ENCODE measurements at places on chromosomes 1 and 21.

- no peak for DNase-seq
Observed at GRCh38 chr1:114316204-114316603, 162.5 kb upstream of the SYT6 start.

DNA sequence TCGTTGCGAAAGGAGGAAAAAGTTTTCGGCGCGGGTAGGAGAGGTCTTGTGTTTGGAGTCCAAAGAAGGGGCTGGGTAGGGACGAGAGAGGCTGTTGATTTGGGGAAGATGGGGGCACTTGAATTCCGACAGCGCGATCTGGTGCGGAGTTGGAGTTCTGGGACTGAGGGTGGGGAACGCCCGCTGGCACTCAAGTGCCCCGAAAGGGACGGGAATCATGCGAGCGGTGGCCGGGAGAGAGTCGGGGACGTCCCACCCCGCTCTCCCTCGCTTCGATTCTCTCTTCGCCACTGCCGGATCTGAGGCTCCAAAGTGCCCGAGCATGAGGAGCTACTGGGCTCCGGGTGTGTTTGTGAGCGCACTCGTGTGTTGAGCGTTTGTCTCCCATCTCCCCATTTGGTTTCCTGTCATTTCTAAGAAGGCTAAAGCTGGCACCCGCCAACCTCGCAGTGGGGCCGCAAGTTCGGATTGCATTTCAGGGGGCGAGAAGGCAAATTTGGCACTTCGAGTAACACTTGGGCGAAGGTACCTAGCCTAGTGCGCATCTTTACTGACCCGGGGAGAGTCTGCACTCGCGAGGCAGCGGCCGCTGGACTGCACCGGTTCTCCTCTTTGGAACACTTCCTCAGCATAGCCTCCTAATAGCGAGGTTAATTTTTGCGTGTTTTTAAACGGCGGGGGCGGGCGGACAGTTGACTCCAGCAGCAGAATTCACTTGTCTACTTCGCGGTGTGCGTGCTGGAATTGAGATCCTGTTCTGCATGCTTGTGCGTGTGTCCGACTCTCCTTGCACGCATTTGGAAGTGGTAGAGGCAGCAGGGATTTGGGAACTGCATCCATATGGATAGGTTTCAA is 1.2 kb downstream of the CHRM3 start:
- DNase-seq, result no peak

DNA sequence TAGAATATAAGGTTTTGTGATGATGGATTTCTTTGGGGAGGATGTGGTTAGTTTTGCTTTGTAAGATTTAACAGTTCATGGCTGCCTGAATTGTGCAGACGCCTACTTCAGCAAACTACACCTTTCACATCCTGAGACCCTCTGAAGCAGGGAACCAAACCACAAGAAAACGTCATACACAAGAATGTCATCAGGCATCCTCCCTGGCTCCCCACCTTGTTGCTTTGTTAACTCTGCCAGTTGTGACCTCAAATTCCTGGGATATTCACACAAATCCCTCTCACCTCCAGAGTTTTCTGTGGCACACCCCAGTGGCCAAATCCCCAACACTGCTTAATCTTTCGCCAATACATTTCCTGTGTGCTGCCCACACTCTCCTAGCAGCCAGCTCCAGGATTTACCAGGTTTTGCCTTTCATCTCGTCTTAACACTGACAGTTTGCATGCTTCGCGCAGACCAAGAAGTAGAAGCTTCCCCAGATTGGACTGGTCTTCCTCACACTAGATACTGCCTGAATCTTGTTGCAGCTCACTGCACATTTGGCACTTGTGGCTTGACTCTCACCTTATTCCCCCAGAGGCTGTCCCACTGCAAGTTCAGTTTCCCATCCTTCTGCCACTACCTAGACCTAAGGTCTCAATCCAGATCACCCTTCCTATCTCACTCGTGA is 51.1 kb upstream of the CTTNBP2NL start:
- DNase-seq, result no peak

GRCh38 chr1:181344091-181344490 is 139.2 kb upstream of the CACNA1E start:
- no peak for DNase-seq

GRCh38 chr1:222736972-222737371 is at the start of gene FAM177B:
Gene FAM177B (plus strand): TSS chr1:222737202. CDS start chr1:222746546, 9,344 bp downstream.
- DNase-seq, result no peak

Data from T47D (cell line).